ENCODE measurements at places on chromosomes 6 and 20.
A peak's percentile ranks its signal among the peaks of the same experiment; 100 is the strongest.

- no peaks in the 10 kb centered on the region for H3K27me3 ChIP-seq
- no peaks in the 10 kb centered on the region for H3K4me1 ChIP-seq
- no peak for DNase-seq
- H3K36me3 ChIP-seq = no peaks in the 10 kb centered on the region
- no peak overlapping the region for H3K27ac ChIP-seq
Observed at GRCh38 chr6:92647630-92648029, 771.7 kb downstream of the EPHA7 start.

- H3K4me1 ChIP-seq = no peaks in the 10 kb centered on the region
- H3K27me3 ChIP-seq = peaks cover 6% of the 10 kb centered on the region
- no peak within 1 kb of the TSS for H3K27ac ChIP-seq
Observed at GRCh38 chr6:110415086-110415916, at the start of gene DDO. Gene DDO (minus strand): TSS chr6:110415575. CDS start chr6:110413462, 2,113 bp downstream.

DNA sequence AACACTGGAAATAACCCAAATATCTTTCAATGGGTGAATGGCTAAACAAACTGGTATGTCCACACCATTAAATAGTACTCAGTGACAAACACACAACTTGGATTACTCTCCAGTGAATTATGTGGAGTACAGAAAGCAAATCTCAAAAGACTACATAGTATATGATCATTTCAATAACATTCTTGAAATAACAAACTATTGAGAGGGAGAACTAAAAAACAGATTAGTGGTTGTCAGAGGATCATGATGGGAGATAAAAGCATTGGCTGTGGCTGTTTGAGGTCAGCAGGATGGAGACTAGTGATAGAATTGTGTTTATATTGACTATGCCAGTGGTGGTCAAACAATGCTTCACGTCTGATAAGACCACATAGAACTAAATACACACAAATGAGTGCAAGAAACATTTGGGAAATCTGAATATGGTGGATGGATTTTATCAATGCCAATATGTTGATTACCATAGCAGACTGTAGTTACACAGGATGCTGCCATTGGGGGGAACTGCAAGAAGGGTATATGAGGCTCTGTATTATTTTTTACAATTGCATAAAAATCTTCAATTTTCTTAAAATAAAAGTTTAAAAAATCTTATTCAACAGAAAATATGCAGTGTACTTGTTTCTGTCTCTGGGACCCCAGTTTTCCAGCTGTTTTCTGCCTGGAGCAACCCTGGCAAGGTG is 242.0 kb downstream of the TBXT start:
- H3K4me3 ChIP-seq = no peak overlapping the region
- no peaks in the 10 kb centered on the region for H3K27me3 ChIP-seq
- DNase-seq = no peak

DNA sequence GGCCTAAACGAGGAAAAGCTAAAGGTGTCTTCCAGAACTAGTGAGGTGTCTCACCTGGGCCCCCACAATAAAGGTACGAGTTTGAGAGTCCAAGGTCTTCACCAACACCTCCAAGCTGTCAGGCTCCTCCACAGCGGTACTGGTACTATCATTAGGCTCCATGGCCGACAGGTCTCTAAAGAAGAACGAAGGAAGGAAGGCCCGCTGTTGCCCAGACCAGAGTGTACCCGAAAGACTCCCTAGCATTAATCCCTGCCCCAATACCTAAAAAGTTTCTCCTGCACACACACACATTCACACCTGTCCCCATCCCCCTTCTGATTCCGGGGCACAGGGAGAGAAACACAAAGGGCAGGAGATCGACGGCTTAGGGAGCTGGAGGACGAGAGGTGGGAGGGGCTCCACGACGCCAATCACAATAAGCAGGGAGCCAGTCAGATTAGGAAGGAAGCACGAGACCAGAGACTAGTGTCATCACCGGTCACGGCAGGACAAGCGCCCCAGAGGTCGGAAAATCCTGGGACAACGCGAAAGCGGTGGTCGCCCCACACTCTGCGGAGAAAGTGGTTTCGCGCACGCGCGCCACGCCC is 764 bp downstream of the BAG6 start:
- H3K4me3 ChIP-seq = peak overlapping the region; percentile 63
- H3K36me3 ChIP-seq = peaks cover 34% of the 10 kb centered on the region
- H3K27me3 ChIP-seq = no peaks in the 10 kb centered on the region
- DNase-seq = peak; percentile 80

Measured in CD4-positive, alpha-beta T cell (primary cell).